Activated CD4-positive, alpha-beta T cell treated with anti-CD3 and anti-CD28 coated beads for 4 hours (primary cell): ENCODE measurements at places on chromosomes 4 and X.

- DNase-seq, result no peak
Observed at GRCh38 chr4:77859256-77859655, 3.4 kb upstream of the MRPL1 start.

DNA sequence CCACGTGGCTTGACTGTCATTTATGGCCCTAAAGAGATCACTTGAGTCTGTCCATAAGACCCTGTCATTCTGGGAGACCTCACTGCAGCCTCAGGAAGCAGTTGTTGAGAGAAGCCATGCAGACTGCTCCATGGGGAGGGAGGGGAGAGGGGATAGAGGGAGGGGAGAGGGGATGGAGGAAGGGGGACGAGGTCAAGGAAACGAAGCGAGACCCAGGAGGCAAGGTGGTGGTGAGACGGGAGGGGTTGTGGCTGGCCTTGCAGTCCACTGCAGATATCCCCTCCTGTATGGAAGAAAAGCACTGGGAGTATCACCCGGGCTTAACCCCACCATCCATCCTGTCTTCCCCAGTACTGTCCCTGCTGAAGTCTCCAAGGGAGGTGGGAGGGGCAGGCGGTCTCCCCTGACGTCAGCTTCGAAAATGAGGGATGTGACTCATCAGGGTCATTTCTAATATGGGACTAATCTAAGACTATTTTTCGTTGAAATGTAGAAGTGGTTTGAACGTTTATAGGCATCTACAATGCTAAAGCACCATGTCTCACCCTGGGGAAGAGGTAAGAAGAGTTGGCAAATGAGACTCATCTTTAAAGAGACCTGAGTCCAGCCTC lies 5.6 kb downstream of the TMEM255A start:
- DNase-seq, result no peak

DNA sequence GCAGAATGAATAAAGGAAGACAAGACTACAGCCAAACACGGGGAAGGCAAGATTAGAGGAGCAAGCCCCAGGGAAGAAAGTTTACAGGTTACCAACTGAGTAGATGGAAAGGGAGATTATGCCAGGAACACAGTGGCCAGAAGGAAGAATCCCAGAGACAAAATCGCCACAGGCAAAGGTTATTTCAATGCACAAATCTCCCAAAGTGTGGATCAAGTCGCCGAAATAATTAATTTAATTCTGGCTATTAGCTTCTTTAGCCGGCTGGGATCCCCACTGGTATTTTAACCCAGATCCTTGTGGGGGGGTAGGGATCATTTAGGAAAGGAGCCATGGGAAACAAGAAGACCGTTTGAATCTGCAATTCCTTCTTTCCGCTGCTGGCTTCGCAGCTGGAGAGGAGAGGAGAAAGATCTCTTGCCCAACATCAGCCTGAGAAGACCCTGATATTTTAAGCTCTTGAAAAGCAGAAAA lies 171.0 kb downstream of the DHX15 start:
- DNase-seq, result no peak

- no peak for DNase-seq
Observed at GRCh38 chr4:181193131-181193930, 1049.9 kb upstream of the TENM3 start.

GRCh38 chrX:31036895-31037294 lies 34.9 kb downstream of the FTHL17 start:
- DNase-seq, result no peak

DNA sequence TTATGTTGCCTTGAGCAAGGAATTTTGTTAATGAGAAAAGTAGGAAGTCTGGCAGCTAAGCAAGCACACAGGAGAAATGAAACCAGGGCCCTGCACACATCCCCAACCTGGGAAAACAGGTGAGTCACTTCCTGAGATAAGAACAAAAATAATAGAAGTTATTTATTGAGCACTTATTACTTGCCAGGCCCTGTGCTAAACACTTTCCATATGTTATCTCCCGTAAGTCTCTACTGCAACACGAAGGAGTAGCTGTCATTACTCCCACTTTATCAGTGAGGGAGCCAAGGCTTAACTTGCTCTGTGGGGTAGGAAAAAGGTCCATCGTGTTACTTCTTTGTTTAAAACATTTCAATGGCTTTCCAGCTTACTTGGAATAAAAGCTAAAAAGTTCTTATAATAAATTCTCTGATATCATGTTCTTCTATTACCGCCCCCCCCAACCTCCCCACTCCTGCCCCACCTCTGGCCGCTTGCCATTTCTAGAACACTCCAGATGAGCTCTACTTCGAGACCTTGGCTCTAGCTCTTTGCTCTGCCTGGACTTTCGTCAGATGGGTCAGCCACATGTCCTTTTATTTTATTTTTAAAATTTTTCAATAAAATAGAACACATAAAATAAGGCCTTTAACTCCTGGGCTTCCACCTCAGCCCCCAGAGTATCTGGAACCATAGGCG lies 36.3 kb upstream of the PLAC8 start:
- no peak for DNase-seq

DNA sequence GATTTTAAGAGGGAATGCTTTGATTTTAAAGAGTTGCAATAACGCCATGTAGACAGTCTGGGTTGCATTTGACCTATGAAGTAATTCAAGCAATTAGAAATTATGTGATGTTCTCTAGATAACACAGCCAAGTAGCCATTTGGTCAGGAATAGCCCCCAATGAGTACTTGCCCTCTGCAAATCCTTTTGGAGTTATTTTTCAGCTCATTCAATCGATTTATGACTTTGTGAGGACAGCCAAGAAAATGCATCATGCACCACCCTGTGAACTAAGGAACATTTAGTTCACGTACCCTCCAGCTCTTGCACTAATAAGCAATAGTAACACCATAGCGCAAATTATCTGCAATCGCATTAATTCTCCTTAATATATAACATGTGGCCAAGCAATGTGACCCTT lies 552.6 kb upstream of the INTU start:
- no peak for DNase-seq

GRCh38 chr4:109390115-109390768 lies 43.4 kb upstream of the SEC24B start:
- DNase-seq, result no peak

DNA sequence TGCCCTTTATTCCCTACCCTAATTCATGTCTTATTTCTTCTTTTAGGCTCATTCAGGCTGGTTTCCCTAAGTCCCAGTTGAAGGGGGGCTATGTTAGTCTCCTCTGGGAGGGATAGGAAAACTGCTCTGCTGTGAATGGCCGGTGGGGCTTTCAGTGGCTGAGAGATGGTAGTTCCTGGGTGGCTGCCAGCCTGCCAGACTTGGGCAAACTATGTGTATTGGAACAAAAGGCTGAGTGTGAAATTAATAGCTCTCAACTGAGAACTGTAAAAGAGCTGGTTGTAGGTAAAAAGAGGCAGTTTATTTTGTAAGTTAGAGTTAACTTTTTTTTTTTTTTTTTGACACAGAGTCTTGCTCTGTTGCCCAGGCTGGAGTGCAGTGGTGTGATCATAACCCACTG lies 28.8 kb downstream of the ARHGAP10 start:
- DNase-seq, result no peak

DNA sequence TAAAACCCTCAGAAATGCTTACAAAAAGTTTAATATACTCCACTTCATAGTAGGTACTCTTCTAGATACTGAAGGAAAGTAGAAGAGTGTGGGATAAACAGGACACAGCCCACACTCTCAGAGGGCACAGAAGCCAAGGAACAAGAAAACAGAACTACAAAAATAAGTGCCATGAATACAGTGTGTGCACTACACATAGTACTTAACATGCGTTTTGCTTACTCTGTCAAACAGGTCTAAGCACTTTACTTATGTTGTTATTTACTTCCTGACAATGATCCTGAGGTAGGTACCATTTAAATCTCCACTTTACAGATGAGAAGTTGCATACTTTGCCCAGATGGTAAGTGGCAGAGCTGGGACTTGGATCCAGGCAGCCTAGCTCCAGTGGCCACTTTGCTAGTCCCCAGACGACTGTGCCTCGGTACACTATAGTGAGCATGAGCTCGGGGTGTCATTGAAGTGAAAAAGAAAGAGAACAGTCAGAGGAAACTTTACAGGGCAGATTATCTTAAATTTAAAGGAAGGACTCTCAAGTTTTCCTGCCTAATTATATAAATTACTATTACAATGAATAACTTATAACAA lies 120.3 kb downstream of the BANK1 start:
- no peak for DNase-seq

DNA sequence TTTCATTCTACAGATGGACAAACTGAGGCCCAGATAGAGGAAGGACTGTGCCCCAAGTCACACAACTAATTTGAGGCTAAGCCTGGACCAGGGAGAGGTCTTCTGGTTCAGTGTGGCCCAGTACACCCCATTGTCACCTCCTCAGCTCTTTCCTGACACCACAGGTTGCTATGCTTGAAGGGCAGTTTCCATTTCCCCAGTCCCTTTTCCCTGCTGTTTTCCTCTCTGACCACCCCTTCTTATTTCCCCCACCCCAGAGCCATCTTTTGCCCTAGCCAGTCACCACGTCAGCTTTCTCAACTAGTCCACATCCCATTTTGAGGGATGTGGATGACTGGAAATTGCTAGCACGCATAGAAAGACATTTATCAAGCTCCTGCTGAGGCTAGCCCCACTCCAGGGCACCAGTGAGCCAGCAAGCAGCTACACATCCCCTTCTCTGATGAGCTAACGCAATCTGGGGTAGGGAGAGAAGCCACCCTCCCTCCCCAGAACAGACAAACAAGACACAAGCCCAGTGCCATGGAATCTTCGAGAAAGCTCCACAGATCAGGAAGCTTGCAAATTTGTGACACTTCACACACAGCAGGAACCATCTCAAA lies 1.3 kb downstream of the GABRE start:
- no peak for DNase-seq

DNA sequence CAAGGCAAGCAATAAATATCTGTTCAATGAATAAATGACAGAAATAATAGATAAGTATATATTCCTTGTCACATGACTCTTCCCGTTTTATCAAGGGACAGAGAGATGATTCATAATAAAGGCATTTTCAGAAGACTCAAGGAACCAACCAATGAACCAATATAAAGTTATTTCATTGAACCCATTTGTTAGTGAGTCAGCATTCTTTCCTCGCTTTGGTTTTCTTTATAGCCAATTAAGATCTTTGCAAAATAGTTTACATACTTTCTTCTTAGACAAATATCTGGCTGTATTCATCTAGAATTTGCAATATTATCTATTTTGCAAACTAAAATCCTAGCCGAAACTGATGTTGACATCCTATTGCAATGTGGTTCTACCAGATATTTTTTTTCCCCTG lies 269.4 kb downstream of the IL15 start:
- no peak for DNase-seq

DNA sequence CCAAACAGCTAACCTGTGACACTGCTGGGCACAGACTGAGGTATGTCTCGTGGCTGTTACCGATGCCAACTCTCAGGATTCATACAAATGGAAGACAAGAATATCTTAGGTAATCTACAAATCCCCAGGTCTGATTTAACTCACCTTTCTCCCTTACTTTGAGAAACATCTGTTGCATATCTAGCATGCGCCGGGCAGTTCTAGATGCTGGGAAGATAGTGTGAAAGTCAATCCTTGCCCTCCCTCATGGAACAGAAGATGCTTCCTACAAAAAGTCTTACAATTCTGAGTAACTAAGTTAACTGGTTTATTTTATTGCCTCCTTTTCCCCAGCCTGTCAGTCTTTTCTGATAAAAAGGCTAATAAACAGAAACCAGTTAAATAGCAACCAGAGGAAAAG lies 212.2 kb upstream of the FAT1 start:
- no peak for DNase-seq

GRCh38 chr4:146261041-146261440 lies 46.7 kb downstream of the REELD1 start:
- DNase-seq, result no peak

- no peak for DNase-seq
Observed at GRCh38 chrX:103806862-103807474, 25.1 kb downstream of the RAB9B start.

DNA sequence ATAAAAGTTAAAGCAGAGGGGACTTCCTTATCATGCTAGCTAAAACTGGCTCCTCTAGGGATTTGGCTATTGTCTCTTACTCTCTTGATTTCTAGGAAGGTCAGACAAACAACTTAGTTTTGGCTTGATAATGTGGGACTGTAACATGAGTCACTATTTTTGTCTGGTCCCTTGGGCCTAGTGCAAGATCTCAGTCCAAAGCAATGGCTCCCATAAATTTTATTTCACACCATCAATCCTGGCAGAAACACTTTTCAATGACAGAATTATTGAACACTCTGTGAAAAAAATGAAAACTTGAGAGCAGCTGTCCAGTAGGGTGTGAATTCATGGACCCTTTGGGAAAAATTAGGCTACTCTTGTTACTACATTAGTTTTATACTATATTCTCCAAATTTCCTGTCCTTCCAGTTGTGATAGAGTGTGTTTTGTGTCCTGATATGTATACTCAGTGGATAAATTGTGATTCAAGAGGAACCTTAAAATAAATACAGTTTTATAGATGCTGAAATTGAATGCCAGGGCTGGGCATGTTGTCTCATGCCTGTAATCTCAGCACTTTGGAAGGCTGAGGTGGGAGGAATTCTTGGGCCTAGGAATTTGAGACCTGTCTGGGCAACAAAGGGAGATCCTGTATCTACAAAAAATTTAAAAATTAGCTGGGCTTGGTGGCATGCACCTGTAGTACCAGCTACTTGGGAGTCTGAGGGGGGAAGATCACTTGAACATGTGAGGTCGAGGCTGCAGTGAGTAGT lies 10.8 kb upstream of the SNCA start:
- no peak for DNase-seq

DNA sequence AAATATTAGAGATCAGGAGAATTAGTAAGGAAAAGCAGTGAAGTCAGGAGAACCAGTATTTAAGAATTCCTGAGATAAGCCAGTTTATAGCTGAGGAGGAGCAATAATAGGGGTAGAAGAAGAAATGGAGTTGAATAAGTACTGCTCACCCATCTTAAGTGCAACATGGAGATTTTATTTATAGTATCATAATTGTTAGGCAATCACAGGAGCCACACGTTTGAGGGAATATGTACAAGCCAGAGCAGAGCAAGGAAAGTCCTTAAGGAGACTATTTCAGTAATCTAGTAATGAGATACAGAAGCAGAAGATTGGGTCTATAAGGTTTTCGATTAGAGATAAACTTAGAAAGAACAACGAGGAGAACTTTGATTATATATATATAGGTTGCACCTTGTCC lies 145.0 kb downstream of the KDM6A start:
- DNase-seq, result no peak

DNA sequence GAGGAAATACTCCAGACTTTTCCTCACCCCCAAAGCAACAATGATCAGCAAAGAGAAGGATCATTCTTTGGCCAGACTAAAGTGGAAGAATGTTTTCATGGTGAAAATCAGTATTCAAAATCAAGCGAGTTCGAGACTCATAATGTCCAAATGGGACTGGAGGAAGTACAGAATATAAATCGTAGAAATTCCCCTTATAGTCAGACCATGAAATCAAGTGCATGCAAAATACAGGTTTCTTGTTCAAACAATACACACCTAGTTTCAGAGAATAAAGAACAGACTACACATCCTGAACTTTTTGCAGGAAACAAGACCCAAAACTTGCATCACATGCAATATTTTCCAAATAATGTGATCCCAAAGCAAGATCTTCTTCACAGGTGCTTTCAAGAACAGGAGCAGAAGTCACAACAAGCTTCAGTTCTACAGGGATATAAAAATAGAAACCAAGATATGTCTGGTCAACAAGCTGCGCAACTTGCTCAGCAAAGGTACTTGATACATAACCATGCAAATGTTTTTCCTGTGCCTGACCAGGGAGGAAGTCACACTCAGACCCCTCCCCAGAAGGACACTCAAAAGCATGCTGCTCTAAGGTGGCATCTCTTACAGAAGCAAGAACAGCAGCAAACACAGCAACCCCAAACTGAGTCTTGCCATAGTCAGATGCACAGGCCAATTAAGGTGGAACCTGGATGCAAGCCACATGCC lies 89.7 kb downstream of the TET2 start:
- DNase-seq, result no peak

GRCh38 chr4:88585917-88586316 lies 6.4 kb upstream of the HERC3 start:
- no peak for DNase-seq
